ENCODE measurements at places on chromosomes 3 and 15.

DNA sequence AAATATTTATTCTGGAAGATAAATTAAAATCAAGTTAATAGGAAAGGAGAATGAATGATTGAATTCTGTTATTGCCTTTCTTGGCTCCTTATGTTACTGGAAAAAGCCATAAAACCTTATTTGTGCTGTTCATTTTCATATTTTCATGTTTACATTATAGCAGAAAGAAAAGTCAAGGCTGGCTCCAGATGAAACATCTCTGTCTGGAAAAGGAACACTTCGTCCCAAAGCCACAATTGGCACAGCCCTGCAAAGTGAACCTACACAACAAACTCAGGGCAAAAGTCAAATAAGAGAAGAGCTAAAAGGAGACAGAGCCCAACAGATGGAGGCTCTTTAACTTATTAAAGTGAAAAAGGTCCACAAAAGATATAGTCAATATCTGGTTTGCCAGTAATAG lies 73.4 kb downstream of the GTPBP8 start:
- no peak for DNase-seq

DNA sequence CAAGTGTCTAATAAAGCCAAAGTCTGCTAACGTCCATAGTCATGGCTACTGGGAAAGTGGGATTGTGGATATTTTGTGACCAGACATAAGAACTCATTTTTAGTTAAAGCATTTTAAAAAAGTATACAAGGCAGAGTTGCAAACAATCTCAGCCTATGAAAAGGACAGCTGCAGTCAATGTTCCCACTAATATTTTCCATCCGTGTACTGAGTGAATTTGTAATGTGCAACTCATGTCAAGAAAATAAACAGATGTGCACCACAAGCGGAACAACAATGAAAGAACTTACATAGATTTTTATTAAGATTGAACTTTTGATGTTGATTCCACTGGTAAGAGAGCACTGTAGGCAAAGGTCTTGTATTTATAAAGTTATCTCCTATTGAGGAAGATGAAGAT lies 231.3 kb upstream of the SEMA6D start:
- DNase-seq = peak; percentile 27

- DNase-seq = no peak
Measured at GRCh38 chr3:177250151-177250550, 52.9 kb upstream of the TBL1XR1 start.

DNA sequence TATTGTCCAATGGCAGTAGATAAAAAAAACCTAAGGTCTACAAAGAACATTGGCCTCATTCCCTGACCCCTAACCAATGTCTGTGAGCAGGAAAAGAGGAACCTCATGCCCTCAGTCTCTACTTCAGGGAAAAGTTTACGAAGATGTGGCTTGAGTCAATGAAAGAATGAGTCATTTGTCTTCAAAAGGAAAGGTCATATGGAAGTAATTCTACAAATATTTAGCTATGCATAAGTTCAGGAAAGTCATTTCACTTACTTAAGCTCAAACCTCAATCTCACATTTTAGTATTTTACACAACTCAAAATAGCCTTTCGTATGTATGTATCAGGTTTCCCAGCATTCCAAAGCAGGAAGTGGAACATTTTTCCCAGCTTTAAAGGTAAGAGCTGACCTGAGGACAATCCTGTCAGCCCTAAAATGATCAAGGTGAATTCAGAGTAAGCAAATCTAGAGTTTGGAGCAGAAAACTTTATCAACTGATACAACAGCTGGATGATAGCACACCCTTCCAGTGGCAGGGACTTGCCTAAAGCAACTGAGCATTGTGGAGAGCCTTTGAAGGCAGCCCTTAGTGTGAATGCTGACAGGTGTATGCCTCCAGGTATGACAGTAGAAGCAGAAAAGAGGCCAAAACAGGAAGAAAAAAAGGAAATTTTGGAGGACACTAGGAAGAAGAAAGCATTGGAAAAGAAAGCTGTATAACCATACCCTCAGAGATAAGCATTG lies 53.9 kb upstream of the ACKR4 start:
- DNase-seq = peak; percentile 15

- DNase-seq = no peak
Measured at GRCh38 chr15:52559575-52559974, 9.3 kb downstream of the ARPP19 start.

GRCh38 chr3:181290941-181291340 lies 301.4 kb upstream of the DNAJC19 start:
- DNase-seq = peak; percentile 15

- DNase-seq = no peak
Measured at GRCh38 chr3:17801131-17801530, 58.7 kb upstream of the TBC1D5 start.

- no peak for DNase-seq
Measured at GRCh38 chr3:157948605-157949383, 157.4 kb downstream of the SHOX2 start.

DNA sequence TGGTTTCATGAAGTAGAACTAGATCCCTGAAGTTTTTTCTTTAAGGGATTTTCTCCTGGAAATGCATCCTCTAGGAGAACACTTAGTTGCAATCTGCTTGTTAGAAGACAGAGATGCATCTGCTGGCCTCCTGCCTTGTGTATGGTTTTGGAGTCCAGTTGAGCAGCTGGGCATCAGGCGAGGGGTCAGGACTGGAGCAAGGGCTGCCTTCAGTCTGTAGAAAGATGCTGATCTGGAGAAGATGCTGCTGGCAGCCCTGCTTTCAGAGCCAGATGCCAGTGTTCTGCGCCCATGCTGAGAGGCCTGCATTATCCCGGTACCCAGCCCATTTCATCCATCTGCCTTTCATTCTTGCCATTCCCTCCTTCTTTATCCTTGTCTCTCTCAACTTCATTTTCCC lies 77.4 kb downstream of the CHCHD6 start:
- no peak for DNase-seq

- DNase-seq = peak; percentile 63
Measured at GRCh38 chr3:157501863-157502262, 1.4 kb downstream of the VEPH1 start.

GRCh38 chr15:40282869-40283614 lies at the start of gene ANKRD63:
TSS of gene ANKRD63 (minus strand) at chr15:40283064. CDS start at chr15:40282586, 478 bp downstream.
- DNase-seq = peak; percentile 63

DNA sequence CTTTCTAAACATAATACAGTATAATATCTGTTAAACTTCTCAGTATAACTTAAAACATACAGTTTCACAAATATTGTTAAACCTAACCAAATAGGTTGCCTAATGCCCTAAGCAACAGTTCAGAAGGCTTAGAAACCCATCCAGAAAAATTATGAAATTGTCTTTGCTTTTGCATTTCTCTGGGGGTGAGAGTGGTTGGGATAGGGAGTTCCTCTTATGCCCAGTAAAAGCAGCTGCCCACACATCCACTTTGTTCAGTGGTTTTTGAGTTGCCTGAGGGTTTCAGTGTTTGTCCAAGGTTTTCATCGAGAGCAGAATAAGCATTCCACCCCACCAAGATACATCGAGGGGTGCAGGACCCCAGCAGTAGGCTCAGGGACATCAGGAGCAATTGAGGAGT lies 179.4 kb downstream of the CDIN1 start:
- no peak for DNase-seq

DNA sequence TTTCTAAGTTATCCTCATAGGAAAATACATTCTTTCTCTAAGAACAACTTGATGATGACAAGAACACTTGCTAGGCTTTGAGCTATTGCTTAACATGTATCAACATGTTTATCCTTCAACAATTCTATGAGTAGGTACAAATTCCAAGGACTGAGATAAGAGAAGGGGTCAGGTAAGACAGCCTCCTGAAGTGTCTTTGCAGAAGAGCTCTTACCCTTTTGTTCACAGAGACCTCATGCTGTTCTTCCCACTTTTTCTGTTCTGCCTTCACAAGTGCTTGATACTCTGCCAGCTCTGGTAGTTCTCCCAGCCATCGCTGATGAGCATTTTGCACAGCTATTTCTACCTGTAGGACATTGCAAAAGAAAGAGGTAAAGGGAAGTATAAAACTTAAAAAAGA lies 50.9 kb downstream of the CEP152 start:
- DNase-seq = no peak

DNA sequence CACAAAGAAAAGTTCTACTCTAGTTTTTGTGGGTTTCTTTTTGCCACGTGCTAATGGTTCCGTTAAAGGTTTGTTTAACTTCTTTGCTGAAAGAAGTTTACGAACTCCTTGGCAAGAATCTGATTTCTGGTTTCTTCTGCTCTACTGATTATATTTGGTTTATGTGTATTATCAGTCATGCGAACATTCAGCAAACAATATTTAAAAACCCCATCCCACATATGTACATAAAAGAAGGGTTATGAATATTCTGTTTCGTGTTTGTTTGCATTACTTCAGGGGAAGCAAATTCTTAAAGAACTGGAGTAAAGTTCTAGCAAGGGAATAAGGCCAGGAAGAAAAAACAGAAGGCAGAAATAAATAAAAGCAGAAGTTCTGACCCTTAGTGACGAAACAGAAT lies 9.8 kb downstream of the LARS2 start:
- peak; percentile 12 for DNase-seq

Data from eye (tissue), 1 donor.